ENCODE measurements at places on chromosomes 3 and 15.

DNA sequence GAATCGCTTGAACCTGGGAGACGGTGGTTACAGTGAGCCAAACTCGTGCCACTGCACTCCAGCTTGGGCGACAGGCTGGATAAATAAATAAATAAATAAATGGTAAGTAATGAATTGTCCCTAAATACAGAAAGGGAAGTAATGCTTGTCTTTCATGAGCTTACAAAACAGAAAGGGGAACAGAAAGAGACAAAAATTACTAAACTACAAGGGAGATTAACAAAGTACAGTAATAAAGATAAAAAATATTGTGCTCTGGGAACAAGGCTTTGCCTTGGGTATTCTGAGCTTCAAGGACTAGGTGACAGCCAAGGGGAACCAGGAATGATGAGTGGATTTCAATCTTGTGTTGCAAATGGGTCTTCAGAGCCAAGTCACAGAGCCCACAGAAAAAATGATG is 9.2 kb upstream of the HLTF start:
- no peak for DNase-seq

DNA sequence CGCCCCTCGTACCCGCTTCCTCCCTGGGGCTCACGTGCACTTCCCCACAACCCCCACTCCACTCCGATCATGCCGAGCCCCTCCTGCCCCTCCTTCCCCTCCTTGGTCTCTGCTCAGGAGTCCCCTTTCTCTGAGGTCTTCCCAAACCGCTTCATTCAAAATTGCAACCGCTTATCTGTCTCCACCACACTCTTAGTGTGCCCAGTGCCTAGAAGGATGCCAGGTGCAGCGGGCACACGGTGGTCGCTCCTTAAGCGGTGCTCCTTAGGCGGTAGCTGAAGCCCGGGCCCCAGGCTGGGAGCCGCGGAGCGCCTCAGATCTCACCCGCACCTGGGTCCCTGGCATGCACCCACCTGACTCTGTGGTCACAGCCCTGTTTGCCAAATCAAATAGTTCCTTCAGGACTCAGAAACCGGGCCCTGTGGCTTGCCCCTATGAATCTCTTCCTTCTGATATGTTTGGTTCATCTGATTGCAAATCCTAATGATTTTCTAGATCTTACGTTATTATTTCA is 524.5 kb downstream of the OCA2 start:
- no peak for DNase-seq

DNA sequence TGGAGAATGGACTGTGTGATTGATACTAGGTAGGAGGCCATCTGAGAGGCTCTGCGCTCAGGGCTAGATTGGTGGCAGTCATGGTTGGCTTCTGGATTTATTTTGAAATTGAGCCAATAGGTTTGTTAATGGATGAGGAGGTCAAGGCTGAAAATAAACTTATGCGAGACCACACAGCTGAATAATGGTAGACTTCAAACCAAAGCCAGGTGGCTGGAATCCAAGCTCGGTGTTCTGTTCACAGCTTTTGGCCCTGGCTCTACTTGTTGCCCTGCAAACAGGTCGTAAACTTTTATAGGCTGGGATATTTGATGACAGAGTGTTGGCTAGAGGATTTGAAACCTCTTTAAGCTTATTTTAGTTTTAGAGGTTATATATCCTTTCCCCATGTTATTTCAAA is 160.4 kb downstream of the CHL1 start:
- no peak for DNase-seq

DNA sequence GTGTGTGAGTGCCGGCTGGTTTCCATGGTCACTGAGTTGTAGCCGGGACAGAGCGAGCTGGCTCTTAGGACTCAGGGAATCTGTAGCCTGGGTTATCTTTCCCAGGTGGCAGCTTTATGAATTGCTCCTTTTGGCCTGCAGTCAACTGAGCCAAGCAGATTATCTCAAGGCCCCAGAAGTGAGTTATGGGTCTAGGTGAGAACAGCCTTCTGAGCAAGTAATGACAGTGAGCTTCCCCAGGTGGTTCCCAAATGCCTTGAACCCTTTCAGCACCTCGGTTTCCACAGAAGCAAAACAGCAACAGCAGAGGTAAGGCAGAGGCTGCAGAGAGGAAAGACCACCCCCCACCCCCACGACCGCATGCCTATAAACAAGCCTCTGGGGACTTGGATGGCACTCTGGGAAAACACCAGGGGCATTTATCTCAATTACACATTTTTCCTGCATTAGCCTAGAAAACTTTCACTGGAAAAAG is 56.7 kb upstream of the DGKG start:
- no peak for DNase-seq

DNA sequence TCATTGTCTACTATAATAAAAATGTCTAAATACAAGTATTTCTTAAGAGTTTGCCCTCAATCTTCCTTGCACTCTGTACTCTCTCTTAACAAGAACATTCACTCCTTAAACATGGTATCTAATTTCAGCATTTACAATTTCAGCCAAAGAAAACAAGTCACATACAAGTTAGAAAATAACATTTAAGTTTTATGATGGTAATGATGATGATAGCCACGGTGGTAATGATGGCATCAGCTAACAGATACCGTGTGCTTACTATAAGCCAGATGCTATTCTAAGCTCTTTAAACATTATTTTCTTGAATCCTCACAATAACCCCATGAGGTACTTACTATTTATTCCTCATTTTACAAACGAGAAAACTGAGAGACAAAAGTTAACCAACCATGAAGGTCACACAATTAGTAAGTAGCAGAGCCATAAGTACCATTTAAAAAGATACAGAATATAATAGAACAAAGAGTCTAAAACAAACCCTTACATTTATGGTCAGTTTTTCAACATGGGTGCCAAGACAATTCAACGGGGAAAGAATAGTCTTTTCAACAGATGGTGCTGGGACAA is 7.4 kb downstream of the SPICE1 start:
- no peak for DNase-seq

DNA sequence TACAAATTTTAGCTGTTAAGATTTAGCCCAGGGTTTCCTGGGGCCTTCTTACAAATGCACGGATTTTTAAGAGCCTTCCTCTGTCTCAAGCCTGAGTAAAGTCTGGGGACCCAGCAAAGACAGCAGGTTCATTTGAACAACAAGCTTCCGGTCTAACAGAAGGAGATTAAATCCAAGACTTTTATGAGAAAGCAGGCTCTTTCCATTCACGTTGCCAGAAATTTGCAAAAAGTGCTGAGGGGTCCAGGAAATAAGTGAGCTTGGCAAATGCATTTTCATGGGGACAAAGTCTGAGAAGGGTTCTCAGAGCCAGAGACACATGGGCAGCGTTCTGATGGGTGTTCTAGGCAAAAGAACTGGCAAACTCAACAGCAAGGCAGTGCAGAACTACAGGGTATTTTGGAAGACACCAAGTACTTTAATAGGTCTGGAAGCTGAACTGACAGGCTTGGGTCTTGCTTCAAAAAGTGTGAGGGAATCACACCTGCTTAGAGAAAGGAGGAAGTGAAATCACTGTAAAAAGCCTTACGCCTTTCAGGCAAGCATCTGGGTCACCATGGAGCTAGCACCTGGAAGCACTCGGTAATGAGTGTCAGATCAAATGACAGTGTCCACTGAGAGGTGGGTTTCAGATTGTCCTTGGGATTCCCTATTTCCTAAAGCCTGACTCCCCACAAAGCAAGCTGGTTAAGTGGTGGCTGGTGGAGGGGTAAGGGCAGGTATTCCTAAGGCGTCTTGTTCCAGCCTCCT is 115.8 kb upstream of the ARHGEF3 start:
- DNase-seq: no peak

- no peak for DNase-seq
Observed at GRCh38 chr3:186520431-186520830, 23.7 kb downstream of the CRYGS start.

DNA sequence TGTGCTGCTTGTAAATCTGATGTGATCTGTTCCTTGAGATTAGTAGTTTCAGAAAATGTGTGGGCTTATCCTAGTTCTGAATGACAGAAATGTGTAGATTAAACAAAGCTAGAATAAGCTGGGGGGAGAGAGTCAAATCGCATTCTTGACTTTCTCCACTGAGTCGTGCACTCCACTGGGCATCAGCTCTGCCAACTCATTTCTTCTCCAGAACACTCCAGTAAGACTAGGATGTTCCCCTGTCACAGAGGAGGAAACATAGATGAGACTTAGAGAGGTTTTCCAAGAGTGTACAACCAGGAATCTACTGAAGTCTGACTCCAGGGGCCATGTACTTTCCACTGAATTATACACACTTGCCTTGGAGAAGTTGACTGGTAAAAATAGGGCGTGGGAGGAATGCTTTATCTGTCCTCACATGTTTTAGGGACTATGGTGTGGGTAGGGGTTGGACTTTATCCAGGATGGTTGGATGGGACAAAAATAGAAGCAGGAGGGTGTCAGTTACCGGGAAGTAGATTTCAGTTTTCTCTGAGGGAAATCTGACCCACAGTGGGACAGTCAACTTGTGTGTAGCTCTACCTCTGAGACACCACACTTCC is 298.2 kb downstream of the UBE2E2 start:
- no peak for DNase-seq

- no peak for DNase-seq
Observed at GRCh38 chr3:103403191-103403590, 968.4 kb downstream of the ZPLD1 start.

DNA sequence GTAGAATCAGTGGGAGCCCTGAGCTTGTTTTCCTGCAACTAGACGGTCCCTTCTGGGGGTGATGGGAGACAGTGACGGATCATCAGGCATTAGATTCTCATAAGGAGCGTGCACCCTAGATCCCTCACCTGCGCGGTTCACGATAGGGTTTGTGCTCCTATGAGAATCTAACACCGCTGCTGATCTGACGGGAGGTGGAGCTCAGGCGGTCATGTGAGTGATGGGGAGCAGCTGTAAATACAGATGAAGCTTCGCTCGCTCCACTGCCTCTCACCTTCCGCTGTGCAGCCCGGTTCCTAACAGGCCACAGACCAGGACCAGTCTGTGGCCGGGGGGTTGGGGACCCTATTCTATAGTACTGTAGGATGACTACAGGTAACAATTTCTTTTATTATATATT is 154.7 kb downstream of the CHSY1 start:
- DNase-seq: no peak

DNA sequence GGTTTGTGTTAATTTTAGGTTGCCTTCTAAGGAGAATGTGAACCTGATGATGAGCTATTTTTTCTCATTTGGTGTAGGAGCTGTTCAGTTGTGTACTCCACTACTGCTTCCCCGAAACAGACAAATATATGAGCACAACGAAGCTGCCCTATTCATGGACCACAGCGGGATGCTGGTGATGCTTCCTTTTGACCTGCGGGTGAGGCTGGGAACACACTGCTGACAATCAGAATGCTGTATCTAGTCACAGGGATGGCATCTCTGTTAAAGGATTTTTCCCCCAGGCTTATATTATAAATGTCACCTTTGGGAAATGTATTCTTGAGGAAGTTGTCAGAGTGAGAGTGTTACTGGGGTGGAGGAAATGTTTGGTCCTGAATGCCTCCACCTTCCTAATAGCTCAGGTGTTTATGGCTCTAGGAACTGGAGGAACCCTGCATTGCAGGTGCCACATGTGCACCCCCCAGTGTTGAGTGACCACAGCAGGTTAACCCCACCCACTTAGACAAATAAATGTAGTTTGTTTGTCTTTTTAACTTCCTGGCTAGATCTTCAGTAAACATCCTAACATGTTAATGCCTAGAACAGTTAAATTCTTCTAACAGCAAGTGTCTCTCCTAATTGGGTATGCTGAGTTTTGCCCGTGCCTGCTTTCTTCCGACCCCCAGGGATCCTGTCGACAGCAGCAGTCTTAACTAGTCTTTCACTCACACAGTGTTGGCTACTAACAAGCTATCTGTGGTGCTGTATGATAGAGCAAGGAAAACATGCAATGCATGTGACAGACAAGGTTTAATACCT is 35.7 kb downstream of the SRP14 start:
- DNase-seq: no peak

- no peak for DNase-seq
Observed at GRCh38 chr3:87390353-87390752, 114.0 kb upstream of the POU1F1 start.

DNA sequence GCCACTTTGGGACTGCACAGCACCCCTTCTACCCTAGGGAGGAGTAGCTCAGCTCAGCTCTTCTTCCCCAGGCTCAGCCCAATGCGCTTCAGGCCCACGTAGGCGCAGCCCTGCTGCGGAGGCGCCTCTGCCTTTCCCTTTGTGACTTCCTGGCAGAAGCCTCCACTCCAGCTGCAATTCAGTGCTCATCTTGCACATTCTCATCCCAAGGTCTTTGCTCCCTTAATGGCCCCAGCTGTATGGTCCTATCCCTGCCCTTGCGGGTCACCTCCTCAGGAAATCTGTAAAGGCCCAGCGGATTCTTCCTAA is 109.0 kb downstream of the VGLL4 start:
- no peak for DNase-seq

DNA sequence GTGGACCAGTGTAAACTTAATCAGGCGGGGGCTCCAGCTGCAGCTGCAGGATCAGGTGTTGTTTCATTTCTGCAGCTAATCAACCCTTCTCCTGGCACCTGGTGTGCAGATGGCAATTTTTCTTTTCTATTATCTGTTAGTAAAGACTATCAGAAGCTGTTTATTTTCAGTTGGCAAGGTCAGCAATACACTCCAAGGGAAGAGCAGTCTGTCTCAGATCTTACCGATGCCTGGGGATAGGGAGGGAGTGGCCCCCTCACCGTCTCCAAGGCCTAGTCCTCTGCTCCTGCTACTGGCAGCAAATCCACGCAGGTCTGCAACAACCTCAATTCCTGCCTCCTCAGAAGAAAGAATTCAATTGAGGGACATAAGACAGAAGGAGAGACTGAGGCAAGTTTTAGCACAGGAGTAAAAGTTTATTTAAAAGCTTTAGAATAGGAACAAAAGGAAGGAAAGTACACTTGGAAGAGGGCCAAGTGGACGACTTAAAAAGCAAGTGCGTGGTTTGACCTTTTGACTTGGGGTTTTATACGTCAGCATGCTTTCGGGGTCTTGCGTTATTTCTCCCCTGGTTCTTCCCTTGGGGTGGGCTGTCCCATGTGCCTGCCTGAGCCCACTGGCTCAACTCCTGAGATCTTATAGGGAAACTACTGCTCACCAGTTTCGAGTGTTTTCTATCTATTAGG is 9.2 kb downstream of the CCRL2 start:
- no peak for DNase-seq

- DNase-seq: no peak
Observed at GRCh38 chr3:105367063-105367405, 325 bp downstream of the ALCAM start.

GRCh38 chr3:126050050-126050392 is 33.9 kb downstream of the SLC41A3 start:
- no peak for DNase-seq

- DNase-seq: no peak
Observed at GRCh38 chr3:41330465-41330864, 131.2 kb downstream of the CTNNB1 start.

DNA sequence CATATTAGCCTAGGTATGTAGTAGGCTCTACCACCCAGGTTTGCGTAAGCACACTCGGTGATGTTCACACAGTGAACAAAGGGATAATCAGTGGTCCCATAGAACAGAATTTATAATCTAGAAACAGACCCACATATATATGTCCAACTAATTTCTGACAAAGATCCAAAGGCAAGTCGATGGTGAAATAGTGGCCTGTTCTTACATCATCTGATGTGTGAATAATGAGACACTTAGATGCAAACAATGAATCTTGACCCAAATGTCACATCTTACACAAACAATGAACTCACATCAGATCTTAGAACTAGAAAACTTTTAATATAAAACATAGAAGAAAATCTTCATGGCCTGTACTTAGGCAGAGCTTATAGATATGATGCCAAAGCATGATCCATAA is 17.6 kb upstream of the TM2D3 start:
- no peak for DNase-seq

Data from stimulated activated CD8-positive, alpha-beta memory T cell treated with anti-CD3 and anti-CD28 coated beads, Interleukin-7, amount 100 ng/mL, for 1 hour (primary cell).